EH (cell line): ENCODE measurements at places on chromosomes 3 and 15.

GRCh38 chr3:186361762-186362536, at the start of gene DGKG:
Gene DGKG, minus strand, starts transcription at chr3:186362234. Its CDS starts 41,775 bp downstream, at chr3:186320459.
- no peak for DNase-seq

DNA sequence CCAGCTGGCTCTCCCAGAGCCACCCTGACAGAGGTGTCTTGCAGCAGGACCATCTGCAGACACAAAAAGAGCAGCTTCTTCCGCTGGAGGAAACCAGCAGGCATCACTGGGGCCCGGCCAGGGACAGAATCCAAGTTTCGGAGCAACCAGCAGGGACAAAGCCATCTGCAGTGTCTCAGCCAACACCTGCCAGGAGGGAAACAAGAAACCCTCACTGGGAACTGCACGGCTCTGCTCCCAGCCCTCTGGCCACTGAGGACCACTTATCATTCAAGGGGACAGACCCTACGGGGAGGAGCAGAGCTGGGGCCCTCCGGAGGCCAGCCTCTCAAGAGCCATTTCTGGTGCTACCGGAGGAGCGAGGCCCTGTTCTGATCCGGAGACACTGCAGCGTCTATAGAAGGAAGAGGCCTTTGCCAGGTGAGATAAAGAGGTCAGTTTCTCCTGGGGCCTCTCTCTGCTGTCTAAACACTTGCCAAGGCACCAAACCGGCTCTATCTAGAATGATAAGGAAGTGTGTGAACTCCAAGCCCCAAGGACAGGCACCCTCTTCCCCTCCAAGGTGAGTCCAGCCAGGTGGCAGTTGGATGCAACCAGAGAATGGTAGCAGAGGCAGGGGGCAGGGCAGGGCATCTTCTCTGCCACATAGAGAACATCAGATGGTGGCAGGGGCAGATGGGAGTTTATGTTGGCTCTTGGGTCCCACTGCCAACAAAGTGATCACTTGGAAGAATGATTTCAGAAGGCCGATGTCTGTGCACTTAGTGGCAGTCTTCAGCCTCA, 89.0 kb downstream of the CHSY1 start:
- no peak for DNase-seq

DNA sequence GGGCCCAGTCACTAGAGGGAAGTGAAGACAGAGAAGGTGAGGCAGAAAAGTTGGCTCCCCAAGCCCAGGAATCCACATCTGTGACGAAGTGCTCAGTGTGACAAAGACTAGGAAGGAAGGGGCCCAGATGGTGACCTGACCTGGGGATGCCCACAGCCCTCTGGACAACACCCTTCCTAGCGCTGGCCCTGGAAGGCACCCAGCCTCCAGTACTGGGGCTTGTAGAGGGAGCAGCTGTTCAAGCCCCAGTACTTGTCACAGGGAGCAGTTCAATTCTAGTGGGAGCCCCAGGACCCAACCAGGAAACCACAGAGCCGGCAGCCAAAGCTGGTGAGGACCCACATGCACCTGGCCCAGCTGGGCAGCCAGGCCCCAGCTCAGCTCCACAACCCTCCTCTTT, 190.8 kb downstream of the XXYLT1 start:
- no peak for DNase-seq

GRCh38 chr3:23440416-23441294, 237.5 kb downstream of the UBE2E2 start:
- DNase-seq = no peak

GRCh38 chr15:99404454-99404853, 153.2 kb downstream of the LRRC28 start:
- DNase-seq = no peak

GRCh38 chr3:14426305-14426620, 23.9 kb downstream of the SLC6A6 start:
- no peak for DNase-seq

DNA sequence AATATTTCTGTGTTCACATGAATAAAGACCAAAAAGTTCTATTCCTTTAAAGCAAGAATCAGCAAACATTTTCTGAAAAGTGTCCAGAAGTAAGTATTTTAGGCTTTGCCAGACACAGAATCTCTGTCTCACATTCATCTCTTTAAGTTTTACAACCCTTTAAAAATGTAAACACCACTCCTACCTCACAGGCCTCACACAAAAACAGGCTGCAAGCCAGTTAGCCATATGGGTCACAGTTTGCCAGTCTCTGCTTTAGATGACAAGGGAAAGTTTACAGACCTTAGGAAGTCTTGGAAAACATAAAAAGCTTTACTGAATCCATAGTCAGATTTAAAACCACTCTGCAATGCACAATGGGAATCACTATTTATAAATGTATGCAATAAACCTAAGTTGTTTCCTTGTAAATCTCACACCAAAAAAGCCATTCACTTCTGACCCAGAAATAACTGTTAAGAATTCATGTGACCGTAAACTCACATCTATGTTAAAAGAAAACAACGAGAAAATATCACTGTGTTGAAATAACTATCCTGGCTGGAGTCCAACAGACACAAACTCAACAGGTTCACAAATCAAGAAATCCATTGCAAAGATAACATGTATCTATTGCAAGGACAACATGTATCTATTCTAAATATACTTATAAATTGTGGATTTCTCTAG, 308.2 kb downstream of the ULK4 start:
- peak; percentile 40 for DNase-seq
